Bone marrow (tissue), 2 donors: ENCODE measurements at places on chromosomes 1 and 21.

GRCh38 chr1:23601968-23602876 is 42.9 kb upstream of the ID3 start:
- no peak for DNase-seq

DNA sequence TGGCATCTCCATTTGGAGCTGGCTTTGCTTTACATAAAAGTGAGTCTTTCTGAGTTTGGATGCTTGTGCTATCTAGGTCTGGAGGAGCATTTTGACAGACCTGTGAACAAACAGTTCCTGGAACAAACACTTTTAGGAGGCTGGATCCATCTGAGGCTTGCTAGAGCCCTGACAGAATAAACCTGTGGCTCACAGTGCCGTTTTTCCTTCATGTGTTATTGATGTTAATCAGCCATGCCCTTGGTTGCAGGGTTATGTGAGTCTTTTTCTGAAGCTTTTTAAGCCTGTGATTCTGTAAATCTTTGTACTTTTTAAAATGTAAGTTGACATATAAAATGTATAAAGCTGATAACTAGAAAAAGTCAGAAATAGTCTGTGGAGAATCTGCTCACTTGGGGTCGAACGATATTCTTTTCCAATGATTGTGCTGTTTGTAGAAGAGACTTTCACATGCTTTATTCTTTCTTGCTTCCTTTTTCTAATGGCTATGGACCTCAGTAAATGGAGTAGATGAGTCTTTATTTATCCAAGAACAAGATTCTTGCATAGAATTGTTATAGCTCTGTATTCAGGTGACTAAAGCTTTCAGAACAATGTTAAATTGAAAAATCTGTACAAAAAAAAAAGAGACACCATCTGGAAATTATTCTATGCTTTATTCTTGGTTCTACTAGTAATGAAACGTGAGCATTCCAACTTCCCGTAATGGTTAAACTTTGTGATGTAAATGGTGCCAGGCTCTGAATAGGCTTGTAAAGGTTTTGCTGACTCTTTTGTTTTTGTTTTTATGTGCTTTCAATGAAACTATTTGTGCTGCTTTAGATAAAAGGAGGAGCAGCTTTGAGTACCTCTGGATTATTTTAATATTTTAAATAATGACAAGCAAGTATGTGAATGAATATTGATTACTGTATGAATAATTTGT is 53.7 kb downstream of the CACHD1 start:
- no peak for DNase-seq

GRCh38 chr1:52635321-52636089 is 2.5 kb downstream of the SHISAL2A start:
- DNase-seq: no peak

DNA sequence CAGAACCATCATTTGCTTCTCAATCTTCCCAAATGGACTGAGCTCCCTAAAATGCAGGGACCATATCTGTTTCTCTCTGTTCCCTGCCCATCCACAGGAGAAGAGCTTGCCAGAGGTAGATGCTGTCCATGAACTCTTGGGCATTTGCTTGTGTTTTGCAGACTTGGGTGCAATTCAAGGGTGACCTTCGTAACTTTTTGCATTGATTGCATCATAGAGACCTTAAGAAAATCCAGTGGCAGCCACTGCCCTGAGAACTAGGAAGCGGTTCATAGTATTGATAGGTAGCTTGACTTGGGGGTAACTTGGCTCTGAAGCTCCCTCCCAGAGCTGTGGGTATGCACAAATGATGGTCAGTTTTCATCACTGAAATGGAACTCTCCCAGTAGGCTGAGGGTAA is 34.3 kb upstream of the EDEM3 start:
- DNase-seq: no peak

DNA sequence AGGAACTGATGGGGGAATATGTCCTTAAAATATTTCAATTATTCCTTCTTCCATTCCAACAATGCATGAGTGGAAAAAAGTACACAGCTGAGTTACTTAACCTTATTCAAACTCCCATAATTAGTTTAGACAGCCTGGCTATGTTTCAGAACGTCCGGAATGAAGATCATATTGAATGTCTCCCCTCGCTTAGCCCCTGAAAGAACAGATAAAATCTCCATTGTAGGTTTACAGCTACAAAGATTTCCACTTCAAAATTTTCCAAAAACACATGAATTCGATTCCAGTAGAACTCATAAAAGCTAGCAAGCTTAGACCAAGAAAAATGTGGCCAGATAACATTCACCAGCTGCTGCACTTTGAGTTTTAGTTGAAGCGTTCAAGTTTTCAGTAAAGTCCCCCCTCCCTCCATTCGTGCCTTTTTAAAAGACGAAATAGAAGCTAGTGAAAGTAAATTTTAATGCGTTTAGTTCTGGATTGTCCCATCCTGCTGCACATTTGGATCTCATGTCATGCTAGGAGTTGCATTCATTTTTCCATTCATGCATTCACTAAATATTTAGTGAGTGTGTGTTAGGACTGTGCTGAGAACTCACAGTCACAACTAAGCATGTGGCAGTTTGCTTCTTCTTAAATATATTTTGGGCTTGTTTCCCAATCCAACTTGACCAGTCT is 29.4 kb upstream of the SSX2IP start:
- DNase-seq: no peak

DNA sequence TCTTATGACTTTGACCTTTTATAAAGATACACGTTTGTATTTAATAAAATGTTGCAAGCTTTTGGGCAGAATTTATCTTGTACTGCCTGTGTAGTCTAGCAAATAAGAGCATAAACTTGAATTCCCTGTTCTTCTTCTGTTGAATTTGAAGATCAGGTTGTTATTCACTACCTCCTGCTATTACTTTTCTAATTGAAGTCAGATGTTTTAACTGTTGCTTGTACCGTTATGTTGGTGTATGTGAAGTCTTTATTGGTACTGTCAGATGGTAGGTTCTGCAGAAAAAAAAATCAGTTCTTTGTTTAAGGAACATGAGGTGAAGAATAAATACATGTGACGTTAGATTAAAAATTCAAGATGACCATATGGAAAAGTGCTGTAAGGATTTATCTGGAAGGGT is 69.1 kb downstream of the DYRK1A start:
- no peak for DNase-seq

GRCh38 chr1:221735999-221736398 is 5.9 kb downstream of the DUSP10 start:
- no peak for DNase-seq

DNA sequence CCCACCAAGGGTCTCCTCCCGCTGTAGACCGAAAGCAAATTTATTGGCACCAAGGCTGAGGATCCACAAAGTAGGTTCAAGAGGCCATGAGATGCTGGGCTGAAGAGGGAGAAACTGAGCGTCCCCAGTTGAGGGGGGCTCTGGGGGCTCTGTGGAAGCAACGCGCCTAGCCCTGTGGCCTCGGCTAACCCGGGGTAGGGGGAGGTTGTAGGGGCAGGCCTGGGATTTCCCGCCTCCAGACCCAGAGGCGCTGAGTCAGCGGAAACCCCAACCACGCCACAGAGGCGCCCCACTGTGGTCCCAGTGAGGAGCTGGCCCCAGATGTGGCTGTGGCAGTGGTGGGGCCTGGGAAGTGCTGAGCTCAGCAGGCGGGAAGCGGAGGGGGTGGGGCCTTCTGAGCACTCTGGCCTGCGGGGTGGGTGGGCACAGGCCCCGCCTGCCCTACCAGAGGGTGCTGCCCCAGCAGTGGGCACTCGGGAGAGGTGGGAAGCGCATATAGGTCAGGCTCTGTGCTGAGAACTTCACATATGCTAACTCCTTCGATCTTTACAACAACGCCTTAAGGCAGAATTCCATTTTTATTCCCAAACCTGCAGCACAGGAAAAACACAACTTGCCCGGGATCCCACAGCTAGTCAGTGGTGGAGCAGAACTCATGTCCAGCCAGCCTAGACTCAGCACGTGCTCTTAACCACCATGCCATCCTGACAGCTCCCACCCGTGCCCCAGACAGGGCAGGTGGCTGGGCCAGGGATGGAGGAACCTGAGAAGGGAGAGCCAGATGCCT is 1.5 kb upstream of the COL16A1 start:
- peak; percentile 3 for DNase-seq

- DNase-seq: no peak
Observed at GRCh38 chr1:107549152-107549810, 408.4 kb downstream of the NTNG1 start.

DNA sequence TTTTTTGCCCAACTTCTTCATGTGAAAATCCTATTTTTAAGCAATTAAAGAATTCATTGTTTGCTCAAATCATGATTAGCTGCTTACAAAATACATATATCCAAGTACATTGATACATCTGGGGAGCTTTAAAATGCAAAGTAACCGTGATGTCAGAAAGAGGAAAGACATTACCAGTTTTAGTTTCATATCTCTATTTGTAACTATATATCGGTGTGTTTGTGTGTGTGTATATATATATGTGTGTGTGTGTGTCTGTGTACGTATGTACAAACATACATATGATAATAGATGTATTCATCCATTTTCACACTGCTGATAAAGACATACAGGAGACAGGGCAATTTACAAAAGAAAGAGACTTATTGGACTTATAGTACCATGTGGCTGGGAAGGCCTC is 310.1 kb downstream of the DPYD start:
- no peak for DNase-seq

DNA sequence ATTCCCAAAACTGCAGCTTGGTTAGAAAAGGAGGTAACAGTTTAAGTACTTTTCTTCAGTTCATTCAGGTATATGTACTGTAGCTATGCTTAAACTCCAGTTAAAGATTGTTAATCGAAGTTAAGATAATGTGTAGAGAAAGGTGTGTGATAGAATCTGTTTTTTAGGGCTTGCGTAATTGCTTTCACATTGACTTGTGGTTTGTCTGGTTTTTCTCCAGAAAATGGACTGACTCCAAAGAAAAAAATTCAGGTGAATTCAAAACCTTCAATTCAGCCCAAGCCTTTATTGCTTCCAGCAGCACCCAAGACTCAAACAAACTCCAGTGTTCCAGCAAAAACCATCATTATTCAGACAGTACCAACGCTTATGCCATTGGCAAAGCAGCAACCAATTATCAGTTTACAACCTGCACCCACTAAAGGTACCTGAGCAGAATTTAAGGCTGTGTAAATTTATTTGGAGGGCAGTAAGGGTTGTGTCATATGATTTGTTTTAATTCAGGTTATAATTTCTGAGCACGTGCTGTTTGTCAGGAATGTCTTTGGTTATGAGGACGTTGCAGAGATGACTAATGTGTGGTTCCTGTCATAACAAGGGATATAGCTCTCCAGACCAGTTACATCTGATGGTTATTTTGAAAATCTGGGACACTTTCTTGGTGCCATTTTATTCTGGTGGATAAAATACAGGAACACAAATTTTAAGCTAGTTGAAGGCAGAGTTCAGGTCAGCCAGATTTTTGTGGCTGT is 26.0 kb downstream of the ATF6 start:
- no peak for DNase-seq

- no peak for DNase-seq
Observed at GRCh38 chr1:168092566-168093355, 44.0 kb downstream of the GPR161 start.

DNA sequence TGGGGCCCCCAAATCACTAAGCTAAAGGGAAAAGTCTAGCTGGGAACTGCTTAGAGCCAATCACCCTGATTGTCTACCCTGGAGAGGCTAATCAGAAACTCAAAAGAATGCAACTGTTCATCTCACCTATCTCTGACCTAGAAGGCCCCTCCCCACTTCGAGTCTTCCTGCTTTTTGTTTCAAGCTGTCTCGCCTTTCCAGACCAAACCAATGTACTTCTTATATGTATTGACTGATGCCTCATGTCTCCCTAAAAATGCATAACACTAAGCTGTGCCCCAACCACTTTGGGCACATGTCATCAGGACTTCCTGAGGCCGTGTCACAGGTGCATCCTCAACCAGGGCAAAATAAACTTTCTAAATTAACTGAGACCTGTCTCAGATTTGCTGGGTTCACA is 209.5 kb downstream of the APP start:
- peak; percentile 84 for DNase-seq

GRCh38 chr1:209391792-209392191 is 191.7 kb upstream of the CAMK1G start:
- DNase-seq: no peak

- DNase-seq: no peak
Observed at GRCh38 chr21:36811762-36812161, 112.8 kb downstream of the SIM2 start.

- peak; percentile 92 for DNase-seq
Observed at GRCh38 chr1:29202584-29203340, 21.1 kb upstream of the SRSF4 start.

GRCh38 chr1:37677143-37677439 is 15.2 kb upstream of the CDCA8 start:
- no peak for DNase-seq

- DNase-seq: no peak
Observed at GRCh38 chr21:42706765-42707164, 53.3 kb downstream of the PDE9A start.

DNA sequence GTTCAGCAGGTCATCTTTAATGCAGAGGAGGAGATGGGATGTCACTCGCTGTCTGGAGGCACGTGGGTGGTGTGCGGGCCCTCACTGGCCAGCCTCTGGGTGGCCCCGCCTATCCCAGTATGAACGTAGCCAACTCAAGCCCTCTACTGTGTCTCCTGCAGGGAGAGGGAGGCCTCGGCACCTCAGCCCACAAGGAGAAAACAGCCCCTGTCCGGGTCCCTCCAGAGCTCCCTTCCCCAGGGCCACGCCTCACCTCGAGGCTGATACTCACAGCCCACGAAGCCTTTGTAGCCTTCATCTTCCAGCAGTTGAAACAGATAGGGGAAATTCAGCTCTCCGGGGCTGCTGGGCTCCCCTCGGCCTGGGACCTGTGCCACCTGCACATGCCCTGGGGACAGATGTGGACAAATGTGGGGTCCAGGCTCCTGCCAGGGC is 2.6 kb downstream of the HYI start:
- no peak for DNase-seq

GRCh38 chr1:174021591-174022079 is 522 bp downstream of the RC3H1 start:
- DNase-seq: peak; percentile 27

GRCh38 chr1:76542359-76542758 is 324.9 kb upstream of the ST6GALNAC5 start:
- no peak for DNase-seq

- DNase-seq: no peak
Observed at GRCh38 chr1:236167154-236167553, 24.8 kb downstream of the GPR137B start.

DNA sequence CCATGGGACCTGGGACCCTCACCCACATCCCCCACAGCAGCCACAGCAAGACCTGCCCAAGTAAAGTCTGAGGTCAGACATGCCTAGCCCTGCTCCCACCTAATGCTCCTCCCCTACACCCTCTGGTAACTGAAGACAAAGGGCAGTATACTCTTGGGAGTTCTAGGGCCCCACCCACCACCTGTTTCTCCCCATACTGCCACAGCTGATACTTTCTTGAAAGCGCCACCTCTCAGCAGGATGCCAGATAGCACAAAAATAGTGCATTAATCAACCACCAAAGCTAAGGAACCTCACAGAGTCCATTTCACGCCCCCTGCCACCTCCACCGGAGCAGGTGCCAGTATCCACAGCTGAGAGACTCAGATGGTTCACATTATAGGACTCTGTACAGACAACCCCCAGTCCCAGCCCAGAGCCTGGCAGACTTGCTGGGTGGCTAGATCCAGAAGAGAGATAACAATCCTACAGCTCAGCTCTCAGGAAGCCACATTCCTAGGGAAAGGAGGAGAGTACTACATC is 238.1 kb downstream of the LRRC40 start:
- DNase-seq: no peak
